Mucosa of gallbladder (tissue), 1 donor: ENCODE measurements at places on chromosomes 4 and X. TPM values are rescaled to one million over a fixed set of nuclear protein-coding genes. Genes with fewer than 3 reads are reported as not detected.

ZNF718 gene
- total RNA-seq, result 11.6 TPM

DNA sequence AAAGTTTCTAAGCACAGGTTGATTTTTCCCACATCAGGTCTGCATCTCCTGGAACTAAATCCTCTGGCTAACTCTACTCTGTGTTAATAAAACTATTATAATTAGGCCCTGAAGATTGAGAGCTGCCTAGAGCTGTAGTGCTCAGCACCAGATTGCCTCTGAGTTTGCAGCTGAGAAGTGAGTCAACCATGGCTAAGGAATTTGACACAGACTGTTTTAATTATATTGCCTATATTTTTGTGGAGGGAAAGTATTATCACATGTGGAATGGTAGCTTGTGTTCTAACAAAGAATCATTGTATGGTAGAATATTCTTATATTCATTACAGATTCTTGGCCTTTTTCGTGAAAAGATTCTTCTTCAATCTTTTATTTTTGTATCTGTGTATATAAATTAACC lies 1907.6 kb upstream of the TENM3 start:
- DNase-seq, result no peak

VBP1 gene
- total RNA-seq, result 36.9 TPM

DNA sequence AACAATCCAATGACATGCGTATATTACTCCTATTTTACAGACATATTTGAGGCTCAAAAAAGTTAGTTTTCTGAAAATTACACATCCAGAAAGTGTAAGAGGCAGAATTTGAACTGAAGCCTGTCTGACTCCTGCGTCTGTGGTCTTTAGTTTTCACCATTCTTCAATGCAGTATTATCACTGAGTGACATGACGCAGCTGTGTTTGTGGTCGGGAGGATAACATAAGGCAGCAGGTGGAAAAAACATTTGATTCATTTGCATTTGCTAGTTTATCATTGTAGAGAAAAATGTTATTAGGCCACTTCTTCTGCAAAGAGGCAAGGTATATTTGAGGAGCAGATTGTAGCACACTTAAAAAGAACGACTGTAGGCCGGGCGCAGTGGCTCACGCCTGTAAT lies 186.7 kb downstream of the TENM3 start:
- no peak for DNase-seq

- DNase-seq, result peak; percentile 35
These were observed 376.0 kb downstream of the BCOR start for GRCh38 chrX:39721566-39722279.

- no peak for DNase-seq
These were observed 48.8 kb upstream of the SHOX start for GRCh38 chrX:581720-582298.

DNA sequence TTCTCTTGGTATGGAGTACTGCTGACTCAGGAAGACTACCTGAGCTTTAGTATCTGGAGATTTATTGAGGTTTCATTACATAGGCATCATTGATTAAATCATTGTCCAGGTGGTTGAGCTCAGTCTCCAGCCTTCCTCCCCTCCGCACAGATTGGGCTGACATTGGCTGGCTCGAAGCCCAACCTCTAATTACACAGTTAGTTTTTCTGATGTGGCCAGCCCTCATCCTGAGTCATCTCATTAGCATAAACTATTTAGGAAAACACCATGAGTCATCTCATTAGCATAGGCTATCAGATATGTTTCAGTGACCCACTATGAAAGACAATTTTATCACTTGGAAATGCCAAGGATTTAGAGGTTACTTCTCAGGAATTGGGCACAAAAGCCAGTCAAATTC lies 93.9 kb upstream of the ANKRD50 start:
- no peak for DNase-seq

- no peak for DNase-seq
These were observed 305.3 kb downstream of the PRR32 start for GRCh38 chrX:127124871-127125270.

GRCh38 chr4:82865592-82865991 lies 25.4 kb downstream of the SEC31A start:
- no peak for DNase-seq

- DNase-seq, result no peak
These were observed 90.8 kb downstream of the USP46 start for GRCh38 chr4:52568351-52568750.

- no peak for DNase-seq
These were observed 37.9 kb downstream of the CUL4B start for GRCh38 chrX:120522820-120523219.

ACOT9 gene
- total RNA-seq, result 30.6 TPM

DNA sequence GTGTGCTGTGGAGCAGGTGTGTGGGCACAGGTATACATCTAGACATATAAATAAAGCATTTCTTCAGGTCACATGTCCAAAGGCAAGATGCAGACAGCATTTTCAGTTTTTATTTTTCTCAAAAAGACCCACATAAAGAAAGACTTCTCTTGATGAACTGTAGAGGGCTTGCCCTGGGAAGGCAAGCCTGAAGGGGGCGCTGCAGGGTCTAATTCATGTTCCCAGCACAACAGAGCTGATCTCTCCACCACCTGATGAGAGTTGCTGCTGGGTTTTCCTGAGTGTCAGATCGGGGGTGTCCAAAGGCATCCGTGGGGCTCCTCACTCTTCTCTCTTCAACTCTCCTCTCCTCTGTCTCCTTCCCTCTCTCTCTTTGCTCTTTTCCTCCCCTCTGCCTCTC lies 26.6 kb downstream of the ADRA2C start:
- no peak for DNase-seq

NAT8L gene
- total RNA-seq, result 0.40 TPM

GRCh38 chrX:11386001-11386523 lies 92.8 kb downstream of the AMELX start:
- peak; percentile 24 for DNase-seq

DNA sequence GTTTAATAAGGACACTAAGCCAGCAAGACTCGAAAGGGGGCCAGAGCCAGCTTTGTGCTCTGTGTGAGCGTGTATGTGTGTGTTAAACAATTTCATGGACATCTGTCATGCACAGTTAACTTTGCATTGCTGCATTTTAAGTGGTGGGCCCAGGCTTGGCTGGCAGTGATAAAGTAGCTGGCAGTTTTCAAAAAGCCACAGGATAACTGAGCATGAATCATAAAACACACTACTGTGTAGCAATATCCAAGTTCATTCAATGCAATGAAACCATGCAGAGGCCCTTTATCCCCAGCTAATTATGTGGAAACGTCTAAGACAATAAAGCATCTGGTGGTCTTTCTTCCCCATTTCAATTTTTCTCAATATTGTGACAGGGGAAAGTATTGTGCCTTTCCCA lies 132.9 kb downstream of the NKX6-1 start:
- DNase-seq, result no peak

GRCh38 chr4:110641218-110641617 lies 18.3 kb upstream of the PITX2 start:
- DNase-seq, result no peak

GRCh38 chrX:153333266-153333665 lies 687 bp upstream of the ZNF275 start:
- DNase-seq, result no peak

- DNase-seq, result no peak
These were observed 37.8 kb downstream of the WWC2 start for GRCh38 chr4:183136855-183137254.

DNA sequence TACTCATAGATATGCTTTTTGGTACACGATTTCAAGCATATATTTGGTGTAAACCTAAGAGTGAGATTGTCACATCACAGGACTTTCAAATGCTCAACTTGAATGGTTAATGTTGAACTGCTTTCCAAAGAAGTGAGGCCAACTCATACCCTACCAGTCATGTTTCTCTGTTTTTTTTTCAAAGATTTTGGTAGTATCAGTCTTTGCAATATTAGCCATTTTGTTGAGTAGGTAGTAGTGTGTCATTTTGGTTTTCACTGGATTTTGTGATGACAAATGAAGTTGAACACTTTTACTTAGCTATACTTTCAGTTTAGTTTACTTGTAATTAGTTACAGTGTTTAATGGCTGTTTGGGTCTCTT lies 12.5 kb upstream of the HS3ST1 start:
- no peak for DNase-seq

DNA sequence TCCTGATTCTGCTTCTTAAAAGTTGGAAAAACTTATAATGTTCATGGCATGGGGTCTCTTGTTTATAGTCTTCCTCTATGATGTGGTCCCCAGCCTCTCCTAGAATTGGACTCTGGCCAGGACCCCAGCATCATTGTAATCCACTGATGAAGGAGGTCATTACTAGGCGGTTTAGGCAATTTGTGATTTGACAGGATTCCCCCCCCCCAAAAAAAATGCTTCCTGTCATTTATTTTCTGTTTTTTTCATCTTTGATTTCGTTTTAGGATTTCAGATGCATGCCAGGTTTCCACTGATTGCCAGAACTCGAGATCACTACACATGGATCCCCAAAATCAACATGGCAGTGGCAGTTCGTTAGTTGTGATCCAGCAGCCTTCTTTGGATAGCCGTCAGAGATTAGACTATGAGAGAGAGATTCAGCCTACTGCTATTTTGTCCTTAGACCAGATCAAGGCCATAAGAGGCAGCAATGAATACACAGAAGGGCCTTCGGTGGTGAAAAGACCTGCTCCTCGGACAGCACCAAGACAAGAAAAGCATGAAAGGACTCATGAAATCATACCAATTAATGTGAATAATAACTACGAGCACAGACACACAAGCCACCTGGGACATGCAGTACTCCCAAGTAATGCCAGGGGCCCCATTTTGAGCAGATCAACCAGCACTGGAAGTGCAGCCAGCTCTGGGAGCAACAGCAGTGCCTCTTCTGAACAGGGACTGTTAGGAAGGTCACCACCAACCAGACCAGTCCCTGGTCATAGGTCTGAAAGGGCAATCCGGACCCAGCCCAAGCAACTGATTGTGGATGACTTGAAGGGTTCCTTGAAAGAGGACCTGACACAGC lies 4.9 kb downstream of the SPRY1 start:
- no peak for DNase-seq

ACE2 gene
- 169 TPM for total RNA-seq

- peak; percentile 19 for DNase-seq
These were observed at the start of gene SPATA18 for GRCh38 chr4:52051213-52051614. TSS of gene SPATA18 (plus strand) at chr4:52051304. CDS start at chr4:52051705, 401 bp downstream.

TKTL1 gene
- total RNA-seq, result not detected
